ENCODE measurements at places on chromosomes 13 and 19.

GRCh38 chr13:43016226-43016625, 7.2 kb upstream of the DNAJC15 start:
- no peak for DNase-seq

DNA sequence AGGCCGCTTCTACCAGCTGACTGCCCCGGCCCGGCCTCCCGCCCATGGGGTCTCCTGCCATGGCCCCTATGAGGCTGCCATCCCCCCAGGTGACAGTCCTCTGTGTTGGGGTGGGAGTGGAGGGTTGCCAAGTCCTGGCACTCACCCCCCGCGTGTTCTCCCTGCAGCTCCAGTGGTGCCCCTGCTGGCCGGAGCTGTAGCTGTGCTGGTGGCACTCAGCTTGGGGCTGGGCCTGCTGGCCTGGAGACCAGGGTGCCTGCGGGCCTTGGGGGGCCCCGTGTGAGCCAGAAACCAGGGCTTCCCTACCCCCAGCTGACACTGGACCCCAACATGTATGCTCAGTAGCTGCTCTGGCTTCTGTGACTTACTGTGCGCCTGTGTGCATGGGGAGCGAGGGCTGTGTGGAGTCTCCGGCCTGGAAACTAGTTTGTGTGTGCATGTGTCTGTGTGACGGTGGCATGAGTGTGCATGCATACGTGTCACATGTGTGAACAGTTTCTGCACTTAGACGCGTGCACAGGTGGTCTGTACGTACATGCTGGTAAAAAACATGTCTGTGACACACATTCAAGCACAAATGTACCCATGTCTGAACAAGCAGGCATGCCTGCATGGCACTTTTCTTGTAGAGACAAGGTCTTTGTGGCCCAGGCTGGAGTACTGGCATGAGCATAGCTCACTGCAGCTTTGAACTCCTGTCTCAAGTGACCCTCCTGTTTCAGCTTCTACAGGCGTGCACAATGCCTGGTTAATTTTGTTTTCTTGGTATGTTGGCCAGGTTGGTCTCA, 4.9 kb downstream of the ACP4 start:
- no peak for DNase-seq

DNA sequence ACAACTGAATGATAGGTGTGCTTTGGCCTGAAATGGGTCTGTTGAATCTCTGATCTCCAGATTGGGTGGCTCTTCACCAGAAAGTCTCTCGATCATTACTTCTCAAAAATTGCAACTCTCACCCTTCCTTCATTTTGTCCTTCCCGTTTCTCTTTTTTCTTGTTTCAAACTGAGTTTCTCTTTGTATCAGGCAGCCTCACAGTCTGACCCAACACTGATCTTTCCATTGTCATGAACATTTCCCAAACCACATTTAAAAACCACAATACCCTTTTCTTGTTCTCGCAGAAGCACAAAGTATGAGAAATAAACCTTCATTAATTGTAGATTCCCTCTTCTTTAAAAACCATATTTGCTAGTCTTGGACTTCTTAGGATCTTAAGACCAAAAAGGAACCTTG, 33.6 kb upstream of the HMGB1 start:
- no peak for DNase-seq

DNA sequence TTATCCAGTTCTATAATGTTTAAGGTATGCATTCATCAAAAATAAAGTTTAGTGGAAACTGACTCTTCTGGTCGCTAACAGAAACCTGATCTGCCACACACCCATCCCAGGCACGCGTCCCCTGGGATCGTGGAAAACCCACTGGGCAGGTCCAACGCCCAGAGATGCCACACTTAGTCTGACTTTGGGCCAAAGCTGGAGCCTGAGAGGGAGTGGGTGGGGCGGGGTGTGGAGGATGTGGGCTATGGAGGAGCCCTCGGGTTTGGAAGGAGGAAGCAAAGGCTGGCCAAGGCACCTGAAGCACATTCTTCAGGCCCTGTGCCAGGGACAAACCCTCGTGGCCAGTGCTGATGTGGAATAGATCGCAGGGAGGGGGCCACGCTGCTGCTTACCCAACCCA, 2.5 kb downstream of the IGFL1 start:
- no peak for DNase-seq

DNA sequence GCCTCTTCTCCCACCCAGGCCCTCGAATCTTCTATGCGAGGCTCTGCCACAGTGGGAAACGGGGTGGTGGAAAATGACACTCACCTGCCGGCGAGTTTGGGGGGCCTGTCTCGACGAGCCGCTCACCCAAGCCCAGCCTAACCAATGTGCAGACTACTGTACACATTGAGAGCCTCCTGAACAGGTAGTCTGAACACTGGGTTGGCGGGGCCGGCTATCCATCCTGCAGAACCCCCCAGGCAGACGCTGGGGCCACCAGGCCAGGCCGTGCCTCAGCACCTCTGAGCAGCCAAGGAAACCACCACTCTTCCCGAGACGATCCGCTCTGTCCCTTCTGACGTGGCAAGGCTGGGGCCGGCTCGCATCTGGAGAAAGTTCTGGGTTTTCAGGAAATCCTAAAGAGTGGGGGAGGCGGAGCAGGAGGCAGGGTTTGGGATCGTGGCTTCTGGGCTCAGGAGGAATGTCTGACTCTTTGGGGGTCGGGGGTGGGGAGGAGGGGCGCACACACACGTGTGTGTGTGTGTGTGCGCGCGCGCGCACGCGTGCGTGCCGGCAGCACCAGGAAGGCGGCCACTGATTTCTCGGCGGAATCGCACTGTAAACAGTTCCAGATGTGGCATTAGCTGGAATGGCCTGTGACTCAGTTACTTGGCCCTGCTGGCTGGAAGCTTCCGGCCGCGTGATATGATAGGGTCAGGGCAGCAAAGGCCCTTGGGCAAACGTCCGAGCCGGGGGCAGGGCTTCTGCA, 18.5 kb downstream of the TMED1 start:
- no peak for DNase-seq

DNA sequence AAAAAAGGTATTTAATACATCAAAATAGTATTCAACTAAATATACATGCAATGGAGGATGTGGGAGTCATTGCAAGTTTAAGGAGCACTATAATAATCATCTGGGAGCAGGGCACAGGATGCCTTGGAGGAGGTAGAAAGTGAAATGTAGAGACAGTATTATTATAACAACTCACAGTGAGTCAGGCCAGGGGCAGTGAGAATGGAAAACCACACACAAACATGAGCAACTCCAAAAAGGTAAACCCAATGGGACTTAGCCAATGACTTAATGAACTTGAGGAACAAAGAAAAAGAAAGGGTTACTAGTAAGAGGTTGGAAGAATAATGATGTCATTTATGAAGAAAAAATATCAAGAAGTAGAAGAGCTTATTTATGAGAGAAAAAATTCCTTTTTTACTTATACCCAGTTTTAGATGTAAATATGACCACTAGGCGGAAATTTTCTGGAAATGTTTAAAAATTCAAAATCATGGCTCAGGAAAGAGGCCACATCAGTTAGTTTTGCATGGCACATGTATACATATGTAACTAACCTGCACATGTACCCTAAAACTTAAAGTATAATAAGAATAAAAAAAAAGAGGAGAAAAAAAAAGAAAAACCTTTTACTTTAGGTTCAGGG, 389.3 kb downstream of the SUCLA2 start:
- DNase-seq, result no peak

GRCh38 chr13:93318534-93319254, 92.1 kb downstream of the GPC6 start:
- no peak for DNase-seq

DNA sequence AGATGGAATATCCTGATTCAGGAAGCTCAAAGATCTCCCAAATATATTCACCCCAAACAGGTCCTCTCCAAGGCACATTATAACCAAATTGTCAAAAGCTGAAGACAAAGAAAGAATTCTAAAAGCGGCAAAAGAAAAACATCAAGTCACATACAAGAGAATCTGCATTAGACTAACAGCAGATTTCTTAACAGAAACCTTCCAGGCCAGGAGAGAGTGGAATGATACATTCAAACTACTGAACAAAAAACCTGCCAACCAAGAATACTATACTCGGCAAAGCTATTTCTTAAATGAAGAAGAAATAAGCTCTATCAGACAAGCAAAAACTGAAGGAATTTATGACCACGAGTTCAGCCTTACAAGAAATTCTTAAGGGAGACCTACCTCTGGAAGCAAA, 120.6 kb upstream of the WASF3 start:
- no peak for DNase-seq

- DNase-seq, result peak; percentile 65
These were observed at the start of gene TRIP10 for GRCh38 chr19:6739390-6739882. TRIP10 (plus strand) TSS chr19:6739680; CDS start chr19:6739762, 82 bp downstream.

DNA sequence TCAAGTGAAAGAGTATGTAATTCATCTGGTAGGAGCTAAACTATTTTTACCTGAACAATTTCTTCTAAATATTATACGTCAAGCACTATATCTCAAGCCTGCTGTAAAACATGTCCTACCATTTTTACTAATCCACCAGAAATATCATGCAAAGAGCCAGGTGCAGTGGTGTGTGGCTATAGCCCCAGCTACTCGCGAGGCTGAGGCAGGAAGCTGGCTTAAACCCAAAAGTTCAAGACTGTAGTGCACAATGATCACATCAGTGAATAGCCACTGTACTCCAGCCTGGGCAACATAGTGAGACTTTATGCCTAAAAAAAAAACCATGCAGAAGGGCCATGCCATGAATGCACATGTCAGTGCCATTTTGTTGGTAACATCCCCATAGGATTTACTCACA, 20.7 kb upstream of the CLN5 start:
- no peak for DNase-seq

Measured in hippocampal formation (tissue), 2 donors.